NCI-H1092 treated with DMSO at 0.1 percent for 48 hours (cell line): ENCODE measurements at places on chromosomes 2 and 18.
A peak's percentile ranks its signal among the peaks of the same experiment; 100 is the strongest.

- no peak for DNase-seq
These were observed 308.2 kb downstream of the EN1 start for GRCh38 chr2:118539290-118539689.

- peak; percentile 18 for DNase-seq
These were observed 25.1 kb upstream of the ARHGAP25 start for GRCh38 chr2:68709421-68709911.

GRCh38 chr2:118124288-118124891 lies 36.1 kb downstream of the INSIG2 start:
- no peak for DNase-seq

DNA sequence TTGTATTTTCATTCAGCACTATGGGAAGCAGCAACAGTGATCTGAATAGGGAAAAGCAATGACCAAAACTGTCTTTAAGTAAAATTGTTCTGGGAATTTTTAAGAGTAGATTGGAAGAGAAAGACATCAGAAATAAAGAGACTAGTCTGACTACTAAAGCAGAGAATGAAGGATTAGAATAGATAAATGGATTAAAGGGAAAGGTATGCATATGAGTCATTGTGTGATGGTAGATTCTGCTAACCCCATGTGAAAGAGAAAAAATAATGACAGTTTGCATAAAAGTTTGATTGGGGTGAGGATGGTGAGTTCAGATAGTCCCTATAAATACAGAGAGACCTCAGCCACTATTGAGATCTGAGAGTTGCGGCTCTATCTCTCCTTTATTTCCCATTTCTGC lies 139.6 kb upstream of the DCC start:
- no peak for DNase-seq

- no peak for DNase-seq
These were observed 430.4 kb downstream of the LPIN1 start for GRCh38 chr2:12176623-12177454.

GRCh38 chr18:59961070-59961469 lies 61.3 kb downstream of the PMAIP1 start:
- no peak for DNase-seq

DNA sequence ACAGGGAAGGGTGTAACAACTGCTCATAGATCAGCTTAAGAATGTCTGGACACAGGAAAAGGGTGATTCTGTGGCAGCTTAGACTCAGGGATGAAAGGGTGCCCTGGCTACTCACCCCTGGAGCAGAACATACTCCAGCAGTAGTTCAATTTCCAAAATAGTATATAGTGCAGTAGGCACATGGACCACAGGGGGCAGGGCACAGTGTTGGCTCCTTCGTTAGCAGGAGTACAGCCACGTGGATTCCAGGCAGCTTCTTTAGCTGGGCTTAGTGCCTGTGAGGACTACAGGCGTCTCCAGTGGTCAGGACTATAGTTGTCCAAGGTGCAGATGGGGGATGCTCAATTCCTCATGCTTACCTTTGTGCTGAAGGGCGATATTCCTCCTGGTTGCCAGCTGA lies 277.5 kb upstream of the DDX18 start:
- DNase-seq: no peak

GRCh38 chr18:31268985-31269406 lies 49.0 kb upstream of the DSG1 start:
- DNase-seq: no peak

GRCh38 chr18:48545757-48546321 lies 7.0 kb downstream of the CTIF start:
- DNase-seq: peak; percentile 42

- DNase-seq: no peak
These were observed 1594.6 kb upstream of the SLC39A10 start for GRCh38 chr2:194062401-194062800.

GRCh38 chr18:72830109-72830508 lies 37.7 kb downstream of the NETO1 start:
- peak; percentile 44 for DNase-seq

DNA sequence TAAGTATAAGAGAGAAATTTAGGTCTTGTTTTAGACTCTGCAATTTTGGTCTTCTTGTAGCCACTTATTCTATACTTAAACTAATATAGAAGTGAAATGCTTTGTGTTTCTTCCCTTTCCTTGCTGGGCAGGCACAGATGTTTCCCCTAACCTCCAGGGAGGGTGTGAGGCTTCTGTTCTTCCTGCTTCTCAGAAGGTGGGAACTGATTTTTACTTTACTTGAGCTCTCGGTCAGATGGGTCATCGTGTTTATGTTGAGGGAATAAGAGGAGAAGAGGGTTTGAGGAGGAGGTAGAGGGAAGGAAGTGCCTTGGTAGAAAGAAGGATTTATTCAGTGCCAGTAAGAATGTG lies 92.5 kb upstream of the CXCR4 start:
- no peak for DNase-seq

DNA sequence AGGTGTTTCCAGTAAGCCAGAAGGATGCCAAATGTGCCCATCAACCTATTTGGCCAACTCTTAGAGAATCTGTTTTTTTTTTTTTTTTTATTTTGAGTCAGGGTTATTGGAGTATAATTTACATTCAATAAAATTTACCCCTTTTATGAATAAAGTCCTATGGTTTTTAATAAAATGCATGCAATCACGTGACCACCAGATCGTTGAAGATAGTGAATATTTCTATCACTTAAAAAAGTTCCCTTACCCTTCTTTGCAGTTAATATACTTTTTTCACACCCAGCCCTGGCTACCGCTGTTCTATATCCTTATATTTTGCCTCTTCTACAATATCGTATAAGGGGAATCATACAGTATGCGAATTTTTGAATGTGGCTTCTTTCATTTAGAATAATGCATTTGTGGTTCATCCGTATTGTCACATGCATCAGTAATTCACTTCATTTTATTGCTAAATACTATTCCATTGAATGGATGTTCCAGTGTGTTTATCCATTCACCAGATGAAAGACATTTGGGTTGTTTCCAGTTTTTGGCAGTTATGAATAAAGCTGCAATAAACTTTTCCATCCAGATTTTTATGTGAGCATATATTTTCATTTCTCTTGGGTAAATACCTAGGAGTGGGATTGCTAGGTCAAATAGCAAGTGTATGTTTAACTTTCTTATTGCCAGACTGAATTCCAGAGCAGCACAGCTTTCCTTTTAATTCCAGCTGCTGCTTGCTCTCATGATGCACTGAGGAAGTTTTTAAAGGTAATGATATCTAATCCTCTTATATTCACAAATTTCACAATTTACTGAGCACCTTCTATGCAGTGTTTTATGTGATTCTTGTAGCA lies 156.3 kb upstream of the NT5C1B start:
- DNase-seq: no peak

DNA sequence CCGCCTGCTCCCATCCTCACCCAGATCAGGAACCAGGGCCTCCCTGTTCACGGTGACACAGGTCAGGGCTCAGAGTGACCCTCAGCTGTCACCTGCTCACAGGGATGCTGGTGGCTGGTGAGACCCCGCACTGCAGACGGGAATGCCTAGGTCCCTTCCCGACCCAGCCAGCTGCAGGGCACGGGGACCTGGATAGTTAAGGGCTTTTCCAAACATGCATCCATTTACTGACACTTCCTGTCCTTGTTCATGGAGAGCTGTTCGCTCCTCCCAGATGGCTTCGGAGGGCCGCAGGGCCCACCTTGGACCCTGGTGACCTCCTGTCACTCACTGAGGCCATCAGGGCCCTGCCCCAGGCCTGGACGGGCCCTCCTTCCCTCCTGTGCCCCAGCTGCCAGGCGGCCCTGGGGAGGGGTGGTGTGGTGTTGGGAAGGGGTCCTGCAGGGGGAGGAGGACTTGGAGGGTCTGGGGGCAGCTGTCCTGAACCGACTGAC lies 31.7 kb downstream of the GPC1 start:
- DNase-seq: no peak

DNA sequence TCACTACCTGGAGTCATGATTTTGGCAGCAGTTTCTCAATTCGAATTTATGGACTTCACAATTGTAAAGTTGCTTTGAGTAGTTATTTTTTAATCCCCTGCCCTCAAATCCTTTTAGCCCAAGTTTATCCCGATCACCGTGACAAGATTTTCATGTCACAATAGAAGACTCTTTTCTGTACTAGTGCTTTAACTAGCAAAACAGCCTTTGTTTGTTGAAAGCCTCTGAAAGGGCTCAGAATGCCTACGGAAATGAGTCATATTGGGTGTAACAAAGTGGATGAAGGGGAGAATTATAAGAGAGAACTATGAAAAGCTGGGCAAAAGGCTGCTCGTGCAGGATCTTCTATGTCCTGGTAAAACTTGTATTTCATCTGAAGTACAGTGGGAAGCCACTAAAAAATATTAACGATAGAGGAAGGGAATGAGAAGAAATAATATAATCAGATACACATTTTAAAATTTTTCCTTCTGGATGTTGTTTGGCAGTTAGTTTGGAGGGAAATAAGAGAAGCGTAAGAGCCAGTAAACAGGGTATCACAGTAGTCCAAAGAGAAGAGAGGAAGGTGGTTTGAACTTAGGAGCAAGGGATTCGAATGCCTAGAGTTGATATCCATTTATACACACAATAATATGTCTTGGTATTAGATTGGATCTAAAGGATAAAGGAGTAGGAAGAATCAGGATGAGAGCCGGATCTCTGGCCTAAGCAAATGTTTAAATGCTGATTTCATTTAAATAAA lies 114.9 kb downstream of the GALNT13 start:
- DNase-seq: no peak

DNA sequence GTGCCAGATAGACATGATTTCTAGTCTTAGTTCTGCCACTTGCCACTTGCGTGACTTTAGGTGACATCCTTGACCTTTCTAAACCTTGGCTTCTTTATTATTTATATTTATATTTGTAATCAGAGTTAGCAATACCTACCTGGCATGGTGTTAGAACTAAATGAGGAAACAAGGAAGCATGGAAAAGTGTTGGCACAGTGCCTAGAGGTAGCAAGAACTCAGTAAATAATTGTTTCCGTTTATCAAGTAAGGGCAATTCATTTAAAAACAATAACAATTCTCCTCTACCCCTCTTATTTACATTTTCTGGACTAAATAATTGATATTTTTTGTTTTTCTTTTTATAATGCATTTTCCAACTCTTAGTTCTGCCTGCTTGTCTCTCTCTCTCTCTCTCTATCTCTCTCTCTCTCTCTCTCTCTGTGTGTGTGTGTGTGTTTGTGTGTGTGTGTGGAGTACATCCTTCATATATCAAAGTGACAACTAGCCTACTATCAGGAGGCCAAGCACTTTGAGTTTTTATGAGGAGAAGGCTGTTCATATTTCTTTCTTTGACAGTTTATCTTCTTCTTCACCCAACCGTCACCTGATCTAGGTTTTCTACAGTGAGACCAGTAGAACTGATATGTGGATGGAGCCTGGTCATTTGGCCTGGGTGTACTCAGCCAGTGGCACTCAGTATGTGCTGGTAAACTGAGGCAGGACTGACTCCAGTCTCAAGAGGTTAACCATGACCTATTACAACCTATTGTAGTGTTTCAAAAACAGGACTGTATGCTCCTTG lies 134.5 kb downstream of the LRRTM1 start:
- DNase-seq: no peak

GRCh38 chr2:10083692-10084211 lies 3.5 kb upstream of the CYS1 start:
- DNase-seq: no peak
